Amygdala (tissue), 56 donors: ENCODE measurements at places on chromosomes 7 and 10.

DNA sequence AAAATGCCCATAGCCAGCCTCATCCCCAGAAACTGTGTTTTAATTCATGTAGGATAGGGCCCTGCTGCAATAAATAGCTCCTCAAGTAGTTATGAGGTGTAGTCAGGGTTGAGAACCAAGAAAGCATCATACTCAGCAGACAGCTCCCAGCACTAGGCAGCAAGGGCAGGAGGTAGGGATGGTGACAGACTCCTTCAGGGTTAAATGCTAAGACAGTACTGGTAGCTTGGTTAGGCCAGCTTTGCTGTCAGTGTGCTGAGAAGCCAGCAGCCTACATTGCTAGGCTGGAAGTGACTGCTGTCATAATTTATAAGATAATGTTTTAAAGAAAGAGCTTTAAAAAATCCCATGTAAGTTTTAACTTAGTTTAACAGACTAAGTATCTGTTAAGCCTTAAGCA is 113.9 kb upstream of the IMMP2L start:
- no peak for DNase-seq

DNA sequence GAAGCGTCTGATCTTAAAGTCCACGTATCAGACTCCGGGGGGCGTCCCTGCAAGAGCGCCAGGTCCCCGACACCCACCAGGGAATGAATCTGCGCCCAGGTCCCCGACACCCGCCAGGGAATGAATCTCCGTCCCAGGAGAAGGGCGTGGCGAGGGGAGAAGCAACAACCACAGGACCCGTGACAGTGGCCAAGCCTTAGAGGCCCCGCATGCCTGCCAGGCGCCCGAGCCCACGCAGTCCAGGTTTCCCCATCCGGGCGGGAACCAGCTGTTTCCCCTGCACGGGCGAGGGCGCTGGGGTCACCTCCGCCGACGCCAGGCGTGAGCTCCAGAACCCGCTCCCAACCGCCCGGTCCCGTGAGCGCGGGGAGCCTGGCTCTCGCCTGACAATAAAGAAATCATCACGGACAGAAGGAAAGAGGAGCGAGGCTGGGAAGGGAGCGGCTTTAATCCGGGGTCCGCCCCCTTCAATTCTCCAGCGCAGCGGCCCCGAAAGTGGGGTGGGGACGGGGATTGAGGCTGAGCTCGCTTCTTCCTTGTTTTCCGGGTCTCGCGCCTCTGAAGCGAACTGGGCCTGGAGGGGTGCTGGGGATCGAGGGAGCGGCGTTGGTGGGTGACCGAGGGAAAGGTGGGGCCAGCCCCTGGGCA is 29.0 kb upstream of the BMS1 start:
- DNase-seq, result no peak

GRCh38 chr10:35058134-35058533 is 32.0 kb downstream of the CUL2 start:
- DNase-seq, result no peak

DNA sequence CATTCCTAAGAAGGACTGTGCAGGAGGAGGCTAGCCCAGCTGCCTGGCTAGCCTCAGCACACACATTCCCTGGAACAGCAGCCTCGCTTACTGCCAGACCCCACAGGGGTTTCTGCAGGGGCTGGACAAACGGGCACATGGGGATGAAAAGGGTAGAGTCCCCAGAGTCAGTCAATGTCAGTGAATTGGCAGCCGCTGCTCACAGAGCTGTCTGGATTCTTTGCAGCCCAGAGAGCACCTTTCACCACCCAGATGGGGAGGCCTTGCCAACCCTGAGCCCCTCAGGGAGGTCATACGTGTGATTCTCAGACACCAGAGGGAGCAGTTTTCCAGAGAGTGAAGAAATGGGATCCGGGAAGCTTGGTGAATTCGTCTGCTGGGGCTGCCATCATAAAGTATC is 143.3 kb downstream of the KCNMA1 start:
- DNase-seq, result no peak

GRCh38 chr7:92133737-92134270 is 473 bp downstream of the CYP51A1 start:
- DNase-seq, result peak; percentile 71

GRCh38 chr7:33477719-33478480 is 348.5 kb downstream of the BBS9 start:
- DNase-seq, result no peak

DNA sequence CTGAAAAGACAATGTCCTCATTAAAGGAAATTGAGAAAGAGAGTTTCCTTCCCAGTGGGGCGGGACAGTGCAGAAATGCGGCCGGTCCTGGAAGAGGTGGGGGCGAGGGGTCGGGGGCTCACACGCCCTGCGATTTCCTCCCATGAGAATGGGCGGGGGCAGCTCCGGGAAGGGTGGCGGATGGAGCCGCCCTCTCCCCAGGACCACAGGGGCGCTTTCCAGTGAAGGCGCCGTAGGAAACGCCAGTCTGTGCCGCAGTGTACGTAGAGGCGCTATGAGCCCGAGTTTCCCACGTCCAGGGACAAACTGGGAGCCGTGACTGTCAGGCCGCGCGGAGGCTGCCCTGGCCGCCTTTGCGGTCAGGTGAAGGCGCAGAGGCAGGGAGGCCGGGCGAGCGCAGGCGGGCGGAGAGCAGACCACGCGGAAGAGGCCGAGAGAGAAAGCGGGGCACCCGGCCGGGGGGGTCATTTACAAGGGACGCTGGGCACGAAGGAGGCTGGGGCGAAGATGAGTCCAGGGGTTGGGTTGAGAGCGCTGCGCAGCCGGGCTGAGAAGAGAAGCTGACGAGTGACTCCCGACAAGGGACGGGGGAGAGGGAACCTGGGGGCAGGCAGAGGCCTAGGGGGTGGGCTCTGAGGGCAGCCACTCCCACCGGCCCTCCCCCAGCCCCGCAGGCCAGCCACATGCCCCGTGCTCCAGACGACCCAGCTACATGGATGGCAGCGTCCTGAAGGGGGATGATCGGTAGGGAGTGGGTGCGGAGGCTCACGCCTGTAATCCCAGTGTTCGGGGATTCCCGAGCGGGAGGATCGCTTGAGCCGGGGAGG is 45.0 kb downstream of the ALOX5 start:
- DNase-seq, result peak; percentile 54

GRCh38 chr10:101494650-101495049 is 93.4 kb downstream of the POLL start:
- no peak for DNase-seq

- DNase-seq, result no peak
Observed at GRCh38 chr7:92567460-92567859, 22.7 kb downstream of the FAM133B start.

GRCh38 chr7:76326646-76327233 is 24.3 kb downstream of the HSPB1 start:
- no peak for DNase-seq

- DNase-seq, result no peak
Observed at GRCh38 chr7:17593819-17594419, 295.5 kb downstream of the AHR start.

DNA sequence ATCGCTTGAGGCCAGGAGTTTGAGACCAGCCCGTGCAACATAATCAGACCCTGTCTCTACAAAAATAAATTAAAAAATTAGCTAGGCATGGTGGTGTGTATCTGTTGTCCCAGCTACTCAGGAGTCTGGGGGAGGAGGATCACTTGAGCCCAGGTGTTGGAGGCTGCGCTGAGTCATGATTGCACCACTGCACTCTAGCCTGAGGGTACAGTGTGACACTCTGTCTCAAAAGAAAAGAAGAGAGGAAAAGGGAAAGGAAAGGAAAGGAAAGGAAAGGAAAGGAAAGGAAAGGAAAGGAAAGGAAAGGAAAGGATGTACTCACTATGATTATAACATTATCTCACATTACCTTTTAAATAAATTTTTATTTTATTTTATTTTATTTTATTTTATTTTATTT is 56.5 kb upstream of the MPP7 start:
- no peak for DNase-seq

GRCh38 chr7:64551375-64552142 is 11.3 kb downstream of the ZNF680 start:
- DNase-seq, result no peak

- no peak for DNase-seq
Observed at GRCh38 chr7:120725376-120726039, 132.4 kb downstream of the TSPAN12 start.

DNA sequence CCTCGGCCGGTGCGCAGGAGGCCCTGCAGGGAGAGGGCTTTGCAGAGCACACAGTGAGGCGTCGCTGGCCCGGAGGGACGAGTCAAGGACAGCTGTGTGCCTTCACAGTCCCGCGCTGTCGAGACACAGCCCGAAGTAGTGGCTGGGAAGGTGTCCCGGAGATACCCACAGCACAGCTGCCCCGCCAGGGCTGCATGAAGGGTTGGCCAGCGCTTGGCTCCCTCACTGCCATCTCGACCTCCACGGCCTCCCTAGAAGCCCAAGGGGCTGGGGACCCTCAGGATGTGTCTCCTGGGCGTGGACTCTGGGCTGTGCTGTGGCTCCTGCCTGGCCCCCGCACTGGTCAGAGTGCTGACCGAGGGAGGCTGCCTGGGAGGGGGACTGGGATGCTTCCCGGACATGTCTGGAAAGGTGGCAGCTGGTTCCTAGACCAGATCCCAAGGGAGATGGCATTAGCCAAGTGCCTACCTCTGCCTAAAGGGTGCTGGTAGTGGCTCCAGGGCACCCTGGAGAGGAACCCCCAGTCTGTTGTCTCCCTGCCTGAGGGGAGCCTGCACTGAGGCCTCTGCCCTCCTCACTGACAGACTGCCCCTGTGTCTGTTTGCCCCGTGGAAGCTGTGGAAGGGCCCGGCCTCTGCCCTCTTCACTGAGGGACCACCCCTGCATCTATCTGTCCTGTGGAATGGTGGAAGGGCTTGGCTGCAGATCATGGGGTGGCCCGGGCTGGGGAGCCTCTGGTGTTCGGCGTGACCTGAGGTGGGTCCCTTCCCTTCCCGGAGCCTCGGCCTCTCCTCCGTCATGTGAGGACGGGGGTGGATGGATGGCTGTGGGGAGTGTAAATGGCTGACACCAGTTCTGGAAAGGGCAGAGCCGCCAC is 5.8 kb downstream of the ELFN1 start:
- no peak for DNase-seq

DNA sequence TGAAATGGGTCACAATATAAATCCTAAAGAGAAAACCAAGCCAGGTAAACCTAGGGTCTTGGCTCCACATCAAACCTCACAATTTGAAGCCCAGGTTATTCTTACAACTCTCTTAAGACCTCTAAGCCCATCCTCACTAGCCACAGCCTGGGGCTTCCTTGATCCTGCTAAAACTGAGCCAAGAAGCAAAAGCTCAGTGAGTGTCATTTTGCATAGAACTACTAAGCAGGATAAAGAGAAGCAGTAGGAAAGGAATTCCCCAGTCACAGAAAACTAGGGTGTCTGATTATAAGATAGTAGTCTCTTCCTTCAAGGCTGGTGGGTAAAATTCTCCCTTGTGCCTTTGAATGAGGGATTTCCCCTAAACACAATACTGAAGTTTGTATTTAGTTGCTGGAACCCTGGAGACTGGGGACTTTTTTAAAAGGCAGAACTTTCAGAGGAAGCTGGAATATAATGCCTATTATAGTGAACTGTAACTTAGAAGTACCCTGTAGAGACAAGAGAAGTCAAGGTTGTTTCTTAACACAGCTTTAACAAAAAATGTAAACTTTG is 196.6 kb upstream of the KIAA1217 start:
- no peak for DNase-seq

DNA sequence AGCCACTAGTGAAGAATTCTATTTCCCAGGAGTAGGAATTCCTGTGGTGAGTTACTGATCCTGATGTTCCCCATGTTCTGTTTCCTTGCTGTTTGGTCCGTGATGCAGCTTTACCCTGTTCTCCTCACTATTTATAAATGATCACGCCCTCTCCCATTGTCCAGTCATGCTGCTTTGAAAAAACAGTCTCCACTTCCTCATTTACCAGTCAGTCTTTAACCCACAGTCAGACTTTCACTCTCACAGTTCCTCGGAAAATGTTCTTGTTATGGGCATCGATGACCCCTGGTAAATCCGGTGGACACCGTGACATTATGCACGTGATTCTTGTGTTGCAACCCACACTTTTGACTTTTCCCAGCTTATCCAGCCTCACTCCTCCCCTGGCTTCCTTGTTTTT is 14.4 kb downstream of the SCIN start:
- no peak for DNase-seq

DNA sequence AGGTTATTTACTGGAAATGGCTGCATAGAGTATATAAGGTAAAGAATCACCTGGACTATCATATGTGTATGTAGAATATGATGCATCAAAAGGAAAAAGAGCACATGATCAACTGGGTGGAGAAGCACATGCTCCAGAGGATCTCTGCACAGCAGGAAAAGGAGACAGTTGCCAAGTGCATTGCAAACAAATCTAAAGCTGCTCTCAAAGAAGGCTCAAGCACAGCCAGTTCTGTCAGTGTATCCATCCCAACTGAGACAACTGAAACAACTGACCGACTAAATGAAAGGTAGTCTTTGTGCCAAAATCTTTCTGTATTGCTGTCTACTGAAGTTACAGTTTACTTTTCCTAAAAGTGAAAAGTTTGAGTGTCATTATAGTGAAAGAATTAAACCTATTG is 83.2 kb upstream of the SGCE start:
- no peak for DNase-seq

DNA sequence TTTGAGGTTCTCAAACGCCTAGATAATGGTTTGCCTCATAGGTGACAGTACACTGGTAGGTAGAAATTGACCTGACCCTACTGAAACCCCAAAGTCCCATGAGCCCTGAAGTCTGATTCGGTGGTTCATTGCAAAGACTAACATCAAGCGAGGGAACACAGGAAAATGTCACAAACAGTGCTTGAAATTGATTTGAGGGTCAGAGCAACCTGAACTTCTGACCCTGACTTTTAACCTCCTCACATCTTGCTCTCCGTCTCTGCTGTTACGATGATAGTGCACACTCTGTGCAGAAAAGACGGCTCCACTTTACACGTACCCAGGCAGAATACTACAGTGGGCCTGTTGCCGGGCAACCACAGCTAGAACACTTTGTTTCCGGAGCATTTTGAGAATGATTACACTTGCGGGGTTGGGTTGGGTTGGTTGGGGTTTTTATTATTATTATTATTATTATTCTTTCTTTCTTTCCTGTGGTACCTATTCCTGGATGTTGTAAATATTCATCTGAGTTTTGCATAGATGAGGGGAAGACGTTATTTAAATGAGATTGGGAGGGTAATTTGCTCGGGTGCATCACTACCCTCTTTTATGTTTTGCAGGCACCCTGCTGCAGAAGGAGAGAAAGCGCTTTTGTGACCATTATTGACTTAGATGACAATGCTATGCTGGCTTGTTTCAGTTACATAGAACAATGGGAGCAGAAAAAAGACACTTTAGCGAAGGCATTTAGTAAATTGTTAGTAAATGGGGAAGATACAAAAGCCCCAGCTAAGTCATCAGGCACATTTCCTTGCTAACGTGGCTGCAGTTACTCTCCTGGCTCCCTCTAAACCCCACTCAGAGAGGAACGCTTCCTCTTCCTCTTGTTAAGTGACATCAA is 438.1 kb upstream of the NRP1 start:
- no peak for DNase-seq

- no peak for DNase-seq
Observed at GRCh38 chr7:92880212-92881090, 44.1 kb upstream of the CDK6 start.

DNA sequence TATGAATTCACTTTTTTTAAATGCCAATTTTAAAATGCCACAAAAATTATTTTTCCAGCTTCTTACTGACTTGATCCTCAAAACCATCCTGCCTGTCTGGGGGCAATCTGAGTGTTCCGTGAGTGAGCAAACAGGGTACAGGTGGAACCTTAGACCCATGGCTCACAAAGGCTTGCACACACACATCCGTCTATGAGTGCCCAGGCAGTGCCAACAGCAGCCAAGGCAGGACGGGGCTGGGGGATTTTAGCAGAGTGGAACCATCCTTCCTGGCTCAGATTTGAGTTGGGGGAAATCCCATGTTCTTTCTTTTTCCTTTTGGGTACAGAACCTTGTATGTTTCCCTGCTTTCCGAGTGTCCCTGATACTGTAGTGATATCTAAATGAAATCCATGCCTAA is 377.7 kb upstream of the MGMT start:
- DNase-seq, result no peak

GRCh38 chr7:137086896-137087295 is 218.4 kb downstream of the CHRM2 start:
- DNase-seq, result no peak
